Esophagus squamous epithelium (tissue), 5 donors: ENCODE measurements at places on chromosomes 11 and 22. TPM values are rescaled to one million over a fixed set of nuclear protein-coding genes. Genes with fewer than 3 reads are reported as not detected.

DNA sequence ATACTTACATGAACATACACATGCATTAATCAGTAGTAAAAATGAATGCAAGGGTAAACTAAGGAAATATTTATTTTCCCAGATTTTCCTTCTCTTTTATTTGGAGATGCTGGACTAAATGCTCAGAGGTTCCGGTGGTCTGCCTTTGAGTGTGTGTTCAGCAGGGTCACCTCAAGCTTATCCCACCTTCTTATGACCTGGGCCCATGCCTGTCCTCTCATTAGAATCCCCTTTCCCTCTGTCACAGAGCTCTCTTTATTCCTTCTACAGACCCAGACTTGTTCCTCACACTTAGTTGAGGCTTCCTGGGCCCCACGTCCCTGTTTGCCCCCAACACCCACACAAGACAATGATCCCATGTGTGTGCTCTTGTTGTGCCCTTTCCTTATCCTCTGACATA lies 61.6 kb upstream of the TOP3B start:
- DNase-seq = no peak

GRCh38 chr22:42357221-42357620 lies 75.0 kb downstream of the NFAM1 start:
- no peak for DNase-seq

GRCh38 chr11:114061681-114062049 lies 2.2 kb downstream of the ZBTB16 start:
- no peak for DNase-seq

DNA sequence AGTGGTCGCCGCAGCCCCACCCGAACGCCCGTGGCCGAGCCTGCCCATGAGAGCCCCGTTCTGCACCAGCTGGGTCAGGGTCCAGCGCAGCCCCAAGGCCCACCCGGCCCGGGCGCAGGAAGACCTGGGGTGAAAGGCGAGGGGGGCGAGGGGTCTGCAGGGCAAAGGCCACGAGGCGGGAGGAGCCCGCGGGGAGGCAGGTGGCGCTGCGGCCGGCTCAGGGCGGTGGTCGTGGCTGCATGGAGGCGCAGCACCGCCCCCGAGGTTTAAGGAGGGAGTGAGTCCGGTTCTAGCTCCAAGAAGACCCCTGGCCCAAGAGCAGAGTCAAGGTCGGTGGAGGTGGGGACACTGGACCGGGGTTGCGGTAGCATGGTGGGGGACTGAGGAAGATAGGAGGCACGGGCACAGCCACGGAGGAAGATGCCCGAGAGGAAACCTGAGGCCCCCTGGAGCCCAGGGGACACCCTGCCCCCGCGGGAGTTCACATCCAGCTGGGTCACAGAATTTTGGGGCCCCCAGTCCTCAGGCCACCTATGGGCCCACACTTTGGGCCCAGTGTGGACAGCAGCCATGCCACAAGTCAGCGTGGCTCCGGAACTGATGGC lies 514 bp upstream of the HDAC10 start:
- no peak for DNase-seq

EMID1 gene
- 0.50 TPM for total RNA-seq
